Caudate nucleus (tissue), 63 donors: ENCODE measurements at places on chromosomes 2 and 18.

DNA sequence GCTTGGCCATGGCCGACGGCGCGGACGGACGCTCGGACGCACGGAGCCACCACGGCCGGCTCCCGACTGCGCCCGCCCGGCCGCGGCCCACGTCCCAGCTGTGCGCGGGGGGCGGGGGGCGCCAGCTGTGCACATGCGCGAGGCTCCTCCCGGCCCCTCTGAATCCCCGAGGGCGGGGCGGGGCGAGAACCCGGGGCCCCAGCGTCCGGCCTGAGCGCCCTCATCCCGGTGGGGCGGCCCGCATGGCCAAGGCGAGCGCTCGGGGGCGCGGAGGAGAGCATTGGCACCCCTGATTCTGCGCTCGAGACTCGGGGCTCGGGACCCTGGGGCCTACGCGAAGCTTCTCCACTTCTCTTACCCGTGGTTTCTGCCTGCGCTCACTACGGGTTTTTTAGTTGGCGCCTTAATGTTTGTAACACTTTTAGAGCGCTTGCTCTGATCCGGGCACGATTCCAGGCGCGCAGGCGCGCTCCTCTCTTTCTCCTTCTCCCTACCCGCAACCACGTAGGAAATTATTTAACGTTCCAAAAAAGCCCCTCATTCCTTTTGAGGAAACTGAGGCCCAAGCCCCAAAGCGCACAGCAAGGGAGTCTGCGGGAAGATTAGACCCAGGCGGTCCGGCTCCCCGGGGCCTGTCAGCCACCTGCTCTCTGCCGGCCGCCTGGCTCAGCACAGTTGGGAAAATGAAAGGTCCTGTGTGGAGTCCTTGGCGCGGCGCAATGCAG, at the start of gene PXDN:
PXDN (minus strand) TSS at position 70 of the 725 bp plus-strand sequence; CDS start at position 10, 60 bp downstream.
- no peak for DNase-seq

DNA sequence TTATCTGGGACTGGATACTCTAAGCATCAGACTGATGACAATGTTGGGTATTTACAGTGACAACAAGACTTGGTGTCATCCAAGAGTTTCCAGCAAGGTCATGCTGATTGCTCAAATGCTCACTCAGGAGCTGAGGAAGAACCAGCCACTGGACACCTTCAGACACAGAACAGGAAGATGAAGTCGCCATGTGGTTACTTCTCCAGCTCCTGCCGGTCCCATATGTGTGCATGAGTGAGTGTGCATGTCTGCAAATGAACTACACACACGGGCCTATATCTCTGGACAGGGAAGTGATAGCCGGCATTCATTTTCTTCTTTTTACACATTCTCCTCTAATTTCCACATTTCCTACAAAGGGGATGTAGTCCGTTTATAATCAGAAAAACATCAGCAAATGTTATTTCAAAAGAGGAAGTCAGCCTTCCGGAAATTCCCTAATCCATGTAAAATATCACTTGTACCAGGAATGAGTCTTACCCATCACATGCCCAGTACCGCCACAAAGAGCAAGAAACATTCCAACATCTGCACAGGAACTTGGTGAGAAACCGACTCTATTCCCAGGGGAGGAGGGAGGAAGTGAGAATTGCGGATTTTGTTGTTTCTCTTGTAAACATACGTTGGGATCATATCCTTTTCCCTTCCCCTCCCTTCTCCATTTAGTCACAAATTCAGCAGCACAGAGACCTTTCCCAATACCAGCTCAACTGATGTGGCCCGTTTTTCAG, 10.8 kb downstream of the RFX8 start:
- no peak for DNase-seq

- DNase-seq: no peak
Observed at GRCh38 chr2:174484573-174484972, 2.3 kb downstream of the GPR155 start.

- peak; percentile 28 for DNase-seq
Observed at GRCh38 chr2:27863146-27863545, 27.0 kb downstream of the RBKS start.

- no peak for DNase-seq
Observed at GRCh38 chr2:191302459-191303139, 57.4 kb downstream of the MYO1B start.

DNA sequence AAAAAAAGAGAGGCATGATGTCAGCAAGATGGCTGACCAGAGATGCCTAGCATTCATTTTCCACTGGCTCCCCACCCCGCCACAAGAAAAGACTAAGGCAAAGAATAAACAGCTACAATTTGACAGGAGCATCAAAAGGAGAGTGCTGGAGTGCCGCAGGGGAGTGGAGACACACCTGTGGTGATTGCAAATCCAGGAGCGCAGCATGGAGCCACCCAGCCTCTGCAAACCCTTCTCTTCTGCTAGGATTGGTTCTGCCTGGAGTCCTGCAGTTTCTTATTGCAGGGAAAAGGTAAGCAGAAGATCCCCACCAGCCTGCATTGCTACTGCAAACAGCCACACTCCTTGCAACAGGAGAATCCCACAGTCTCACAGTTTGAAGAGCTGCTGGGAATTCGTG, 26.1 kb downstream of the BOLL start:
- DNase-seq: no peak

DNA sequence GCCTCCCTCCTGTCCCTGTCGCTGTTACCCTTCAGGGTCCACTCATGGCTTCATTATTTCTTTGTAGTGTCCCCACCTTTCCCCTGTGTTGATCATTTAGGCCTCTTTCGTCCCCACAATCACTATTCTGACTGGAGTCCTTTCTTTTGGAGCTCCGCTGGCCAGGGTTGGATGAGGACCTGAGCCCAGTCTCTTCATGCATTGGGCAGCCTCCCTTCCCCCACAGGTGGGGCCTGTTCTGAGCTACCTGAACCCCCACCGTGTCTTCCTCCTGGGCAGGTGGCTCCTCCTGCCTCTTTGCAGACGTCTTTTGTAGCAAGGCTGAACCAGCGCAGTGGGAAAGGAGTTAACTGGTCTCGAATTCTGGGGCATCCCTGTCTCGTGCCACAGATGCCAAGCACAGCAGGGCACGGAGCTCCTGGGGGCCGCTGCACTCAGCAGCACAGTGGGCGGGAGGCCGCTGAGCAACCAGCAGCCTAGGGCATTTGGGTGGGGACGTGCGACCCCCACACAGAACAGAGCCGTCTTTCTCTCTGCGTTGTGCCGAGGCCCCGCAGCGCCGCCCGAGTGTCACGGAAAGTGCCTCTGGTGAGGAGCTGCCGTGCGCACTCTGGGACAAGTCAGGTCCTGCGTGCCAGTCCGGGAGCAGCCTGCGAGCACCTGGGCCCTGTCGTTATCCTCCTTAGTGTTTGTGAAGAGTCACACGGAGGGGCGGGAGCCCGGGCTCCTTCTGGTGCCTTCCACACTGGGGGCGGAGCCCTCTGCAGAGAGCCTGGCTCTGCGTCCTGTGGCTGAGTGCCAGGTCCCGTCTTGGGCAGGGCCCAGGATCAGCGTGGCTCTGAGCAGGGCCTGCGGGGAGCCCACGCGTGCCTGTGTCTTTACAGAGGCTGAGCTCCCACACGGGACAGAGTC, 130.1 kb downstream of the NFATC1 start:
- no peak for DNase-seq

- DNase-seq: peak; percentile 90
Observed at GRCh38 chr2:112541315-112542122, 746 bp upstream of the POLR1B start.
